Colonic mucosa (tissue), 4 donors: ENCODE measurements at places on chromosomes 5 and 9. TPM values are rescaled to one million over a fixed set of nuclear protein-coding genes. Genes with fewer than 3 reads are reported as not detected.
A peak's percentile ranks its signal among the peaks of the same experiment; 100 is the strongest.

GRCh38 chr9:120559546-120559945 is 20.4 kb downstream of the CDK5RAP2 start:
- no peak for DNase-seq

Gene NEUROG1
- not detected for total RNA-seq

GRCh38 chr5:95857185-95857945 is 34.8 kb upstream of the GLRX start:
- no peak for DNase-seq

DNA sequence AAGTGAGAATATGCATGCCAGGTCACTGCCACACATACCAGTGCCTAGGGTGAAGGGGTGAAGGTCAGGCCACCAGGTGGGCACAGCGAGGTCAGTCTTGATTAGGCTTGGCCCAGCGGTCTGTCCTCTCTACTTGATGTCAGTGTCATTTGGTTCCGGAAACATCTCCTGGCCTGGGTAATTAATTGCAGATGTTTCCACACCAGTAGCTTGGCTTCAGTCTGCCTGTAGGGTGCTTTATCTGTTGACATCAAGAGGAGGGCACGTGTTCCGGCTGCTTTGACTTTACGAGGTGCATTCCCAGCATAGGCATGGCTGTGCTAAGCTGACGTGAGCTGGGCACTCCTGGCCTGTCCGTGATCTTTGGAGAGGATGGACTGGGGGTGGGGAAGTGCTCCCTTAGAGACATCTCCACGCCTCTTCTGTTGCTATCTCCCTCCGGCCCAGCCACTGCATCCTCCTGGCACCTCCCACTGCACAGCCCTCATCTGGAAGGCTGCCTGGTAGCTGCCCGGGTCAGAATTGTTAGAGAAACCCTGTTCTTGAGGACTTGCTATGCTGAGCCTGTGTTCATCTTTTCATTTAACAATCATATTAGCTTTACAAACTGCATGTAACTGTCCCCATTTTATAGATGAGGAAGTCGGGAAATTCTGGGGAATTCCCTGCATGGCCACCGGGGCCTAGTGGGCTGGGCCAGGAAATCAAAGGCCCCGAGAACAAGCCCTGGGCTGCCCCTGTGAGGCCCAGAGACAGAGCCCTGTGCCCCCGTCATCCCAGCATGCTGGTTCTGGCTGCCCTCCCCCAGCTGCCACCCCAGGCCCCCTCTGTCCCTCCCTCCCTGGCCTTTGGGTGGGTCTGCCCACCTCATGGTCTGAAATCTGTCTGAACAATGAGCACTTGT is 29.1 kb downstream of the JADE2 start:
- peak; percentile 61 for DNase-seq

Gene MZB1
- 13.2 TPM for total RNA-seq

- DNase-seq: peak; percentile 51
These were observed 781 bp downstream of the ST6GALNAC4 start for GRCh38 chr9:127915801-127916719.

Gene ZNF366
- total RNA-seq: 0.45 TPM

Gene RIMOC1
- 29.7 TPM for total RNA-seq

Gene UCK1
- total RNA-seq: 20.2 TPM

Gene ARHGEF28
- total RNA-seq: 7.6 TPM

- DNase-seq: no peak
These were observed 16.9 kb downstream of the IRF1 start for GRCh38 chr5:132473668-132474067.

DNA sequence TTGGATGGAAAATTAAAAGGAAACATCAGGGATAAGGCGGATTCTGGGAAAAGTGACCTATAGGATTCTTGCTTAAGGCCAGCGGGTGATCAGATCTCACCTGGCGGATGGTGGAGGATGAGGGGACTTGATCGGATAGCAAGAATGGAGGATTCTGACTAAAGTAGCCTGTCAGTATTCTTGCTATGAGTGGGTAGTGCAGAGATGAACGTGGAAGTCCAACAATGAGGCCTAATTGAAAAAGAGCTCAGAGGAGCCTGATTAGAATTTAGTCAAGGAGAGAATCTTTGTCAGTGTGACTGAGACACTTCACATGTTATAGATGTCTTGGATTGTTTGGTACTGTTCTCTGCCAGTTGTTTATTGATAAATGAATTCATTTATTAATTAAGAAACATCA is 24.9 kb downstream of the CAST start:
- no peak for DNase-seq

- DNase-seq: peak; percentile 36
These were observed 55.8 kb upstream of the ARRDC3 start for GRCh38 chr5:91438871-91439270.
